Fibroblast of skin of back (primary cell): ENCODE measurements at places on chromosomes 2 and 18.

- peak; percentile 3 for DNase-seq
Observed at GRCh38 chr2:7377916-7378569, 460.8 kb downstream of the RNF144A start.

GRCh38 chr18:58367425-58368140, 261.3 kb downstream of the ALPK2 start:
- no peak for DNase-seq

GRCh38 chr2:147718831-147719230, 126.0 kb upstream of the ACVR2A start:
- no peak for DNase-seq

DNA sequence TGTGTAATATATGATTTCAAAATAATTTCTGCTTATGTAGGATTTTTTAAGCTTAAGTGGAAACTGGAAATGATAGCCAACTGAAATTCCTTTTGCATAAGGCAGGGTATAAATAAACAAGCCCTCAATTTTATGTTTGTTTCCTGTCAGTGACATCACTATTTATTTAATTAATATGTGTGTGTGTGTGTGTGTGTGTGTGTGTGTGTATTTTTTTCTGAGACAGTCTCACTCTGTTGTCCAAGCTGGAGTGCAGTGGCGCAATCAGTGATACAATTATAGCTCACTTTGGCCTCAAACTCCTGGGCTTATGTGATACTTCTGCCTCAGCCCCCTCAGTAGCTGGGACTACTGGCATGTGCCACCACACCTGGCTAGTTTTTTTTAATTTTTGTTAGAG, 29.3 kb upstream of the CYP20A1 start:
- no peak for DNase-seq

DNA sequence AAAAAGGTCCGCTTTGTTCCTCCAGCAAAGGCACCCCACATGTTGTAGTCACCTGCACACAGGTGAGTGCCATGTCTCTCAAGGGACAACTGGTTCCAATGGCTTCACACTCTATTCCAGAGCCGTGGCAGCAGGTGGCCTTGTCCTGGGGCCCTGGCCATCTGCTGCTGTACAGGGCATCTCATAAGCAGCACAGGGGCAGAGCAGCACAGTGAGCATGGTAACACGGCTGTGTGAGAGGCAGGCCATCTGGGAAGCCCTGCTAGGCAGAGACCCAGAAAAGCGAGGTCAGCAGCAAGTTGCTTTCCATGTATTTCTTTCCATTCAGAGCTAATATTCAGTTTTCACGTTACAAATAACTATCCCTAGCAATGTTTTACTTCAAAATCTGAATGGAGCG, 54.7 kb downstream of the CMPK2 start:
- no peak for DNase-seq

GRCh38 chr2:206354129-206354528, 79.7 kb downstream of the ZDBF2 start:
- no peak for DNase-seq

DNA sequence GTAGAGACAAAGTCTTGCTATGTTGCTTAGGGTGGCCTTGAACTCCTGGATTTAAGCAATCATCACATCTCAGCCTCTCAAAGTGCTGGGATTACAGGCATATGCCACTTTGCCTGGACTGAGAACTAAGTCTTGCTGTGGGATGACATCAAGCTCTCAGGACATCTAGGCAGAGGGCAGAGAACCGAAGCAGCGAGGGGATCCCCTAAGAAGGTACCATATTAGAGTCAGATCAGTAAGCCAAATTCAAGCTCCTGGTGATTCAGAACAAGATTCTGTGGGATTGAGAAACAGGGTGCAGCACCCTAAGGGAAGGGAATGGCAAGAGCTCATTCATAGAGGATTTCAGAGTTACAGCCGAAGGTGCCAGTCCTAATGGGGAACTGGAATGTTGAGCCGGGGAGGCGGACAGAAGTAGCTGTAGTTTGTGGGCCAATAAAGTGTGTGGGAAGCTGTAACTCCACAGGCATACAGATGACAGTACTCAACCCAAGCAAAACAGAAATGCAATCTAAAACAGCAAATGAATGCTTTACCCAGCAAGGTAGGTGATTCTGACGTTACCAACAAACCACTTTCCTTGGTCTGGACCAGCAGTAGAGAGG, 30.9 kb downstream of the EPHA4 start:
- DNase-seq = no peak

DNA sequence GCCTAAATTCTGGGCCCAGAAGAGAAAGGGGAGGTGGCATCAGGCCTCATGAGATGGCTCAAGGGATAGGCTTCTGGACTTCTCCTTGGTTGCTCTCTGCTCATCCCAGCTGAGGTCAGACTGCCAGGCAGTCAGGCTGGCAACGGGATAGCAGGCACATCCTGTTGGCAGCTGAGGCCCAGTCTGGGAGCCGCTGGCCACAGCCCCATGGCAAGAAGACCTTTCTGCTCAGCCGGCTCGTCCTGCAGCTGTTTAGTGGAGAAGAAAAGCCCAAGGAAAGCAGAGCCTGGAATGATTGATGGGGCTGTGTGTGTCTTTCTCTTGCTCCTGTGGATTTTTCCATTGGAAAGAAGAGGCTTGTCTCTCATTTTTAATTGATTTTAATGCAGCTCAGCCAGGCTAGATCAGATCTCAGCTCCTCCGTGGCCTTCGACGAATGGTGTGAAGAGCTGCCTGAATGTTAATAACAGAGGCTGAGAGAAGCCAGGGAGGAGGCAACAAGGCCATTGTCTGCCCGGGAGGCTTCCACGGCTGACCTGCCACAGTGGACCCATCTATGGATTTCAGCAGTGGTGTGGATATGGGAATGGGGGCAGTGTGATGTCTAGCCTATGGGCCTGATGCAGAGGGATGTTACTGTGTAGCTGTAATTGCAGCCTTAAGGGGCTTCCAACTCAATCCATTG, 99.5 kb downstream of the HS1BP3 start:
- no peak for DNase-seq

DNA sequence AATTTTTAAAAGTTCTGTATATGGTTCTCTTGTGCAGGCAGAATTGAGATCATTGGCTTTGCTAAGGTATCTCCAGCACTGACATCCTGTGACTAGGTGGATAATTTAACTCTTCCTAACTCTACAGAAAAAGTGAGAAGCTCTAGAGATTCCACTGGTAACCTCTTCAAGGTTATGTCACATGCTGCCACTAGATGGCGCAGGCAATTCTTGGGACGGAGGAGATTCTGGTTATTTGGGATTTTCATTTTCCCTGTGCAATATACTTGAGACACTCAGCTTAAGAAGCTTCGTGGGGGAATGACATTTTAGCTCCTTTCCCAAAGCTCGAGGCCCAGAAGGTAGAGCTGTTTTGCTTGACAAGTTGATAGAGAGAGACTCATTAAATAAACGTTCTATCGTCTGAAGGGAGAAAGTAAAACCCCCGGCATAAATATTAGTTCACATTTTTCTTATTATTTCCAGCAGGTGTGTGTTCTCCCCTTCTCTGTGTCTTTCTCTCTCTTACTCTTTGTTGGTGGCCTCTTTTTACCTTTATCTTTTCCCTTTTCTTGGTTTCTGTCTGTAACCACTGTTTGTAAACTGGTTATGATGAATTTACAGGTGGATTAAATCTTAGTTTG, 26.6 kb upstream of the LANCL1 start:
- peak; percentile 39 for DNase-seq

DNA sequence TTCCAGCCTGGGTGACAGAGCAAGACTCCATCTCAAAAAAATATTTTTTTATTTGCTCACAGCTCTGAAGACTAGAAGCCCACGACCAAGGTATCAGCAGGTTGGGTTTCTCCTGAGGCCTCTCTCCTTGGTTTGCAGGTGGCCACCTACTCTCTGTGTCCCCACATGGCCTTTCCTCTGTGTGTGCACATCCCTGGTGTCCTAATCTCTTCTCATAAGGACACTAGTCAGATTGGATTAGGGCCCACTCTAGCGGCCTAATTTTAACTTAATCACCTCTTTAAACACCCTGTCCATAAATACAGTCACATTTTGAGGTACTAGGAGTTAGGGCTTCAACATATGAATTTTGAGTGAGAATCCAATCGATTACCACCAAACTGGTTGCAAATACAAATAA, 2.0 kb upstream of the RAB3GAP1 start:
- no peak for DNase-seq

GRCh38 chr2:230842473-230842872, 22.3 kb upstream of the ITM2C start:
- no peak for DNase-seq

DNA sequence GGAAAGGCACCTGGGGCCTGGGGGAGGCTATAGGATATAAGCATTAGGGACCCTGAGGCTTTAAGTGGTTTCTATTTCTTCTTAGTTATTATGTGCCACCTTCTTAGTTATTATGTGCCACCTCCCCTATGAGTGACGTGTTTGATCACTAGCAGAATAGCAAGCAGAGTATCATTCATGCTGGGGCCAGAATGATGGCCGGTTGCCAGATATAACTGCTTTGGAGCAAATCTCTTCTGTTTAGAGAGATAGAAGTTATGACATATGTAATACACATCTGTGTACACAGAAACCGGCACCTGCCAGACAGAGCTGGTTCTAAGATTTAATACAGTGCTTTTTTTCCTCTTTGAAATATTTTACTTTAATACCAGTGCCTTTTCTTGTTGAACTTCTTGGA, 29.4 kb downstream of the LIPG start:
- DNase-seq = no peak

- no peak for DNase-seq
Observed at GRCh38 chr2:143422681-143423080, 293.5 kb downstream of the ARHGAP15 start.

GRCh38 chr2:119784876-119785275, 25.2 kb downstream of the PTPN4 start:
- no peak for DNase-seq

DNA sequence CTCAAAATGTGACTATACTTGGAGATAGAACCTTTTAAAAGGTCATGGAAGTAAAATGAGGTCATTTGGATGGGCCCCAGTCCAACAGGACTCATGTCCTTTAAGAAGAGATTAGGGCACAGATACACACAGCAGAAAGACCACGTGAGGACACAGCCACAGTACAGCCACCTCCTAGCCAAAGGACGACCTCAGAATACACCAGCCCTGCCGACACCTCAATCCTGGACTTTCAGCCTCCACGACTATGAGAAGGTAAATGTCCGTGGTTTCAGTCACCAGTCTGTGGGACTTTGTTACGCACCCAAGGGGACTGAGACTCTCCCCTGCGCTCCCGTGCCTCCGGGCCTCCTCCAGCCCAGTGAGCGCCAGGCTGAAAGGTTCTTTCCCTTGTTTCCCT, 30.2 kb upstream of the HPCAL1 start:
- DNase-seq = no peak

DNA sequence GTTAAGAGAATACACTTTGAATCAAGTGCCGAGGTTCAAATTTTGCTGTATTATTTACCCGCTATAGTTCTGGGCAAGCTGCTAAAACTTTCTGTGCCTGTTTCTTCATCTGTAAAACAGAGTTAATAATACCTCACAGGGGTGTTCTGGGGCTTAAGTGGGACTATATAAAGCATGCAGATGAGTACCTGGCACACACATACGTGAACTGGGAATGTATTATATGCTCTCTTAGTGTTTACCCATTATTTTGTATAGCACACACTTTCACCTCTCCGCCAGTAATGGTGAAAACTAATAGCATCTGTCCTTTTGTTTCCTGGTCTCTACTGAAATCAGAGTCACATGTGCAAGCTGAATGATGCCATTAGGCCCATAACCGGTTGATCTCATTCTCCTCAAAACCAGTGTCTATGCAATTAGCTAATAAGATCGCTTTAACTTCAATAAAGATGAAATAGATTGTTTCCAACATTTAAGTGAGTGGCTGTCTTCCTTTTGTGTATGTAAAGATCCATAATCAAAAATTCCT, 3.8 kb upstream of the CDKL4 start:
- DNase-seq = no peak

GRCh38 chr2:240733803-240734495, 42.3 kb downstream of the AQP12A start:
- no peak for DNase-seq

GRCh38 chr2:104434318-104434792, 419.6 kb upstream of the POU3F3 start:
- peak; percentile 64 for DNase-seq

DNA sequence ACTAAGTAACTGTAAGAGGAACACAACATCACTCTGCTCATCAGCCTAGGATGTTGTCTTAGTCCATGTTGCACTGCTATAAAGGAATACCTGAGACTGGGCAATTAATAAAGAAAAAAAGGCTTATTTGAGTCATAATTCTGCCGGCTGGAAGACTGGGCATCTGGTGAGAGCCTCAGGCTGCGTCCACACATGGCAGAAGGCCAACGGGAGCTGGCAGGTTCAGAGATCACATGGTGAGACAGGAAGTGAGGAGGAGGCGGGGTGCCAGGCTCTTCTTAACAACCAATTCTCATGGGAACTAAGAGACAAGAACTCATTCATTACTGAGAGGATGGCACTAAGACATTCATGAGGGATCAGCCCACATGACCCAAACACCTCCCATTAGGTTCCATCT, 46.8 kb downstream of the EPG5 start:
- peak; percentile 50 for DNase-seq

DNA sequence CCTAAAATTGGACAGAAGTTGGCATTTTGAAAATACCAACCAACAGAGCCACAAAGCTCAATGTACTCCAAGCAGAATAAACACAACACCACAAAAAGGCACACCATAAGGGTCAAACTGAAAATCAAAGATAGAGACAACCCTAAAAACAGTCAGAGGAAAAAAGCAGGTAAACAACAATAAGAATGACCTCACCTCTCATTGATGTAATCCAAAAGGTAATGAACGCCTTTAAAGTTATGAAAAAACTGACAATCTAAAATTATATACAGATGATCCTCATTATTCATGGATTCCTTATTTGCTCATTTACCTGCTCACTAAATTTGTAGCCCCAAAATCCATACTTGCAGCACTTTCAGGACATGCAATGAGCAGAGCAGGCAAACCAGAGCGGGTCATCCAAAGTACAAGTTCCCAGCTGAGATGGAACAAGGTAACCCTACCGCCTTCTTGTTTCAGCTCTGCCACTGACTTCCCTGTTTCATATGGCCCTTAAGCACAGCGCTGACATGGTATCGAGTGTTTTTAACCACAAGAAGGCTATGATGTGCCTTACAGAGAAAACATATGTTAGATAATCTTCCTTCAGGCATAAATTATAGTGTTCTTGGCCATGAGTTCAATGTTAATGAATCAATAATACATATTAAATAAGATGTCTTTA, 17.0 kb downstream of the RTN4 start:
- DNase-seq = no peak
